Activated T-helper 1 cell treated with anti-CD3 and anti-CD28 coated beads, Interleukin-12 subunit alpha, Interleukin-12 subunit beta, Interleukin-2, Interleukin-4 antibody, amounts not matched to agents 30 ng/mL and 10 ng/mL and 1 ng/mL, durations not matched to agents 14 hours and 24 hours and 36 hours (primary cell): ENCODE measurements at places on chromosomes 11 and 22. TPM values are rescaled to one million over a fixed set of nuclear protein-coding genes. Genes with fewer than 3 reads are reported as not detected.

- H3K4me1 ChIP-seq = no peaks in the 10 kb centered on the region
- no peak overlapping the region for H3K27ac ChIP-seq
- H3K27me3 ChIP-seq = no peaks in the 10 kb centered on the region
- no peak overlapping the region for H3K4me3 ChIP-seq
- DNase-seq = no peak
- H3K36me3 ChIP-seq = no peaks in the 10 kb centered on the region
Observed at GRCh38 chr11:132028380-132029240, 658.2 kb downstream of the NTM start.

The OR52E8 gene
- total RNA-seq = not detected in 2 replicates

GRCh38 chr11:96607864-96608558 lies 218.2 kb downstream of the JRKL start:
- no peak for DNase-seq
- no peaks in the 10 kb centered on the region for H3K4me1 ChIP-seq
- H3K27ac ChIP-seq = no peak overlapping the region
- no peaks in the 10 kb centered on the region for H3K27me3 ChIP-seq
- no peaks in the 10 kb centered on the region for H3K36me3 ChIP-seq

- peaks cover 1% of the 10 kb centered on the region for H3K36me3 ChIP-seq
- peaks cover 2% of the 10 kb centered on the region for H3K27me3 ChIP-seq
- DNase-seq = no peak
- peaks cover 28% of the 10 kb centered on the region for H3K4me1 ChIP-seq
- H3K27ac ChIP-seq = peak overlapping the region; percentile 78
Observed at GRCh38 chr11:73963861-73964260, 13.0 kb downstream of the DNAJB13 start.

DNA sequence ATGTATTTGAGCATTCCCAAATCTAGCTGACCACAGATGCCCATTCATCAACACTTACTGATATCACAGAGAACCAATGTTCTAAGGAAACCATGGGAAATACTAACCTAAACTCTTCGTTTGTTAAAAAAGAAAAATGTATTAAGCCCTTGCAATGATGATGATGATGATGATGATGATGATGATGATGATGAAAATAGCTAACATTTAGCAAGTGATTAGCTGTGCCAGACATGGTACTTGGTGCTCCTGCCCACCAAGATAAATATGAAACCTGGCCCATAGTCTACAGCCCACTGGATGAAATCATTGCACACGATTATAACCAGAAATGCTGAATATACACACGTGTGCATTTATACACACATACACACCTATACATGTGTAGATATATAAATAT lies 37.5 kb downstream of the SMCO4 start:
- no peak for DNase-seq
- H3K4me1 ChIP-seq = peaks cover 30% of the 10 kb centered on the region
- H3K36me3 ChIP-seq = peaks cover 13% of the 10 kb centered on the region
- H3K27ac ChIP-seq = no peak overlapping the region
- H3K27me3 ChIP-seq = no peaks in the 10 kb centered on the region

- H3K4me3 ChIP-seq = no peak overlapping the region
- H3K27me3 ChIP-seq = peaks cover 2% of the 10 kb centered on the region
- no peak for DNase-seq
- H3K36me3 ChIP-seq = no peaks in the 10 kb centered on the region
- peaks cover 60% of the 10 kb centered on the region for H3K4me1 ChIP-seq
Observed at GRCh38 chr11:73145986-73146575, 4.0 kb upstream of the FCHSD2 start.
